Lung (tissue), 17 donors: ENCODE measurements at places on chromosomes 4 and X. TPM values are rescaled to one million over a fixed set of nuclear protein-coding genes. Genes with fewer than 3 reads are reported as not detected.

TXK gene
- 2.4 TPM for total RNA-seq

TMEM154 gene
- 18.9 TPM for total RNA-seq

DNA sequence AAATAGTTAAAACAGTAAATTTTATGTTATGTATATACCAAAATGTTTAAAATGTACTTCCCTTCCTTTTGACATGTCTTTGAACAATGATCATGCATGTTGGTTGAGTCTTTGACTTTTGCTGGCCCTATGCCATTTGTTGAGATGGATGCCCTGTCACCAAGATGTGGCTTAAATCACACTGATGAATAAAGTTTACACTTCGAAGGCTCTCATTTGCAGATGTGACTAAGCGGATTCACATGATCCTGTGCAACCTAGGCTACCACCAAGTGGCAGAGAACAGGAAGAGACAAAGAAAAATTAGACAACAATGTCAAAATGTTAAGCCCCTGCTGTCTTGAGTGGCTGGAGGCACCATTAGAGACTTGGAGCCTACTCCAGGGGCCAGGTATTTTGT lies 139.9 kb downstream of the RAB28 start:
- DNase-seq, result no peak

GRCh38 chr4:153252122-153252521 lies 47.9 kb downstream of the TRIM2 start:
- DNase-seq, result no peak

DNA sequence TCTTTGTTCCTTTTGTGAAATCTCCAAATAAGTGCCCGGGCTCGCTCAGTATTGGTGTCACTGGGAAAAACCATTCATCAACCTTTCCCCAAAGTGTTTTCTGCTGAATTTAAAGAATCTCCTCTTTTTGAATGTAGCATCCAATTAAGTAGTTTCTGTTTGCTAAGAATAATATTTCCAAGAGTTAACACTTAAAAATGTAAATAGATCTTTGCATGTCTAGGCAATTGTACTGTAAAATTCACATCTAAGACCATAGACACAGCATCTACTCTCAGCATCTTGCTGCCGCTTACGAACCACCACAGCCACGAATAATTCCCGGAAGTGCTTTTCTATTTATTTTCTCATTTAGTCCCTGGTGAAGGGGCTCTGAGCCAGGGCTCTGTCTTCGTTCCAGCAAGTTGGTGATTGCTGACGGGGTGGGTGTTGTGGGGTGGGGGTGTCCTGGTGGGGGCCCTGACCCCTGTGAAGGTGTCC lies 1.4 kb downstream of the NSG1 start:
- no peak for DNase-seq

- DNase-seq, result no peak
Observed at GRCh38 chrX:111164728-111165127, 68.7 kb downstream of the PAK3 start.

DNA sequence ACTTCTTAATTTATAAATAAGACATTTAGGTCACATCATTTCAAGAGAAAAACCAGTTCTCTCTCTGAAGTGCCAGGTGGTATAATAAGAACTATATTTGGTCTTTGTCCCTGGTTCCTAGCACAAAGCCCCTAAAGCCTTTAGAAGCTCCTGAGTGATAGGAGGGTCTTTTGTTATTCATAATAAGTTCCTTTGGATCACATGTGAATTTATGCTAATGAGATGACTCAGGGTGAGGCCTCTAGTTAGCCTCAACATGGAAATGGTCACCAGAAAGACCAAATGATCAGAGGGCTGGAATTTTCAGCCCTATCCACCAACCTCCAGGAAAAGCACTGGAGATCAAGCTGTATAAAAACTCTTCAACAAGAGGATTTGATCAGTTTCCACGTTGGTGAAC lies 68.1 kb upstream of the BLTP1 start:
- DNase-seq, result no peak

DNA sequence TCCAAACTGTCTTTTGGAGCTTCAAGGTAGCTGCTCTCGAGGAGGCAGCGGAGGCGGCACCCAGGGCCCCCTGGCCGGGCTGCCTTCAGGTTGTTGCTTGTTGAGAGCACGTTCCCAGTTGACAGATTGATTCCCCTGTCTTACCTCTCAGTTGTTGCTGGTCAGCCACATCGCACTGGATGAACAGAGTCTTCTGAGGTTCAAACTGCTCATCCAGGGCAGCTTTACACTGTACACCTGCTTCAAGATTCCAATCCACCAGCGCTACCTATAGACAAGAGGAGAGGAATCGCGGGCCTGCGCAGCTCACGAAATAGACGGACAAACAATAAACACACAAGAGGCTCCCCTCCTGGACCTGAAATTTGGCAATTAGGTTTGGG lies 497 bp downstream of the HPGD start:
- peak; percentile 16 for DNase-seq
